Hematopoietic multipotent progenitor cell treated with erythropoietin and hydrocortisone succinate and interleukin-3 and kit ligand, for 17 days (in vitro differentiated cells): ENCODE measurements at places on chromosomes 4 and X.
A peak's percentile ranks its signal among the peaks of the same experiment; 100 is the strongest.

DNA sequence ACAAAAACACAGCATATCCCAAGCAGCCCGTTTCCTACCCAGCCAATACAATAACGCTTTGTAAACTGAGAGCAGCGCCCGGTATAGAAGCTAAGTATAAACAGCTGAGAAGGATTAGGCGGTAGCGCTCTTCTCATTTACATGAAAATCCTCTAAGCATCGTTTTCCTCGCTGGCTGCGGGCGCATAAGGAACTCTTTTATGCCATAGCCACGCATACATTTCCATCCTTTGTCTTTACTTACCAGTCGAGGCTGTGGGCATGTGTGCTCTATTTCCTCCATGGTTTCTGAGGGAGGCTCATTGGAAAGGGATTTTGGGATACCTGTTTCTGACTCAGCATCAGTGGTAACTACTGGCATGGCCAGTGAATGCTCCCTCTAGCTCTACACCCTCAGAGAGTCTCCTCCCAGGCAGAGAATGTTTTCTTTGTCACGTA is 383 bp downstream of the PCYT1B start:
- DNase-seq: peak; percentile 52

GRCh38 chr4:185597532-185598188 is 62.4 kb upstream of the PDLIM3 start:
- DNase-seq: peak; percentile 65

GRCh38 chr4:48173056-48173991 is 39.3 kb upstream of the TXK start:
- peak; percentile 87 for DNase-seq

GRCh38 chr4:61872983-61873382 is 672.9 kb downstream of the ADGRL3 start:
- no peak for DNase-seq

GRCh38 chrX:121496966-121497365 is 449.6 kb downstream of the GLUD2 start:
- no peak for DNase-seq

GRCh38 chr4:153560908-153561307 is 94.7 kb downstream of the TMEM131L start:
- DNase-seq: no peak

- no peak for DNase-seq
Measured at GRCh38 chr4:24799196-24799543, 3.8 kb downstream of the SOD3 start.

- no peak for DNase-seq
Measured at GRCh38 chrX:32852203-32852602, 359.1 kb downstream of the DMD start.

GRCh38 chrX:124113621-124114600 is 152.4 kb downstream of the STAG2 start:
- no peak for DNase-seq
